DMS153 (cell line): ENCODE measurements at places on chromosomes 16 and 17.

- no peak for DNase-seq
Measured at GRCh38 chr17:27553019-27553511, 77.9 kb upstream of the LGALS9 start.

- no peak for DNase-seq
Measured at GRCh38 chr16:71344315-71344905, 14.1 kb upstream of the CALB2 start.

DNA sequence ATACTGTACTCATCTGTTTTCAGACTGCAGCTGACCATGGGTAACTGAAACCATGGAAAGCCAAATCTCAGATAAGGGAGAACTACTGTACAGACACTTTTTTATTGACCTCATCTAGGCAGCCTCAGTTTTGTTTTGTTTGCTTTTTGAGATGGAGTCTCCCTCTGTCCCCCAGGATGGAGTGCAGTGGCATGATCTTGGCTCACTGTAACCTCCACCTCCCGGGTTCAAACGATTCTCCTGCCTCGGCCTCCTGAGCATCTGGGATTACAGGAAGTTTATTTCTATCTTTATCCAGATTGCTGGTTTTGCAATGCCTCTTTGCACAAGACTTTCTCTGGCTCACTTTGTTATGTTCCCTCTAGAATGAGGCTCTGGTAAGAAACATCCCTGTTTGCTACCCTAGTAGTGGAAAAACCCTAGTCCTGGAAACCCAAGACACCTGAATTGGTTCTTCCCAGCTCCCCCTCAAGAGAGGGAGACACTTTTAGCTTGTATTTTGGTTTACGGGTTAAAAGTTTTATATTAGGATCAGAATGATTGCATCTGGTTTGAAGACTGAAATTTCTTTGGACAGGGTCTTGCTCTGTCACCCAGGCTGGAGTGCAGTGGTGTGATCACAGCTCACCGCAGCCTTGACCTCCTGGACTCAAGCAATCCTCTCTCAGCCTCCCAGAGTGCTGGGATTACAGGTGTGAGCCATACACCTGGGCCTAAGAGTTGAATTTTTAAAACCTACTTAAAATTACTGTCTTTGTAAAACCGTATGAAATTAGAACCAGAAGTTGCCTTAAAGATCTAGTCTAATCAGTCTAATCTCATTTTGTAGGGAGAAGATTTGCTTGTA lies 38.9 kb downstream of the ZNF207 start:
- no peak for DNase-seq

- DNase-seq: peak; percentile 32
Measured at GRCh38 chr17:42920922-42921321, 20.3 kb downstream of the G6PC1 start.

GRCh38 chr17:4142107-4142900 lies 526 bp downstream of the ZZEF1 start:
- no peak for DNase-seq

DNA sequence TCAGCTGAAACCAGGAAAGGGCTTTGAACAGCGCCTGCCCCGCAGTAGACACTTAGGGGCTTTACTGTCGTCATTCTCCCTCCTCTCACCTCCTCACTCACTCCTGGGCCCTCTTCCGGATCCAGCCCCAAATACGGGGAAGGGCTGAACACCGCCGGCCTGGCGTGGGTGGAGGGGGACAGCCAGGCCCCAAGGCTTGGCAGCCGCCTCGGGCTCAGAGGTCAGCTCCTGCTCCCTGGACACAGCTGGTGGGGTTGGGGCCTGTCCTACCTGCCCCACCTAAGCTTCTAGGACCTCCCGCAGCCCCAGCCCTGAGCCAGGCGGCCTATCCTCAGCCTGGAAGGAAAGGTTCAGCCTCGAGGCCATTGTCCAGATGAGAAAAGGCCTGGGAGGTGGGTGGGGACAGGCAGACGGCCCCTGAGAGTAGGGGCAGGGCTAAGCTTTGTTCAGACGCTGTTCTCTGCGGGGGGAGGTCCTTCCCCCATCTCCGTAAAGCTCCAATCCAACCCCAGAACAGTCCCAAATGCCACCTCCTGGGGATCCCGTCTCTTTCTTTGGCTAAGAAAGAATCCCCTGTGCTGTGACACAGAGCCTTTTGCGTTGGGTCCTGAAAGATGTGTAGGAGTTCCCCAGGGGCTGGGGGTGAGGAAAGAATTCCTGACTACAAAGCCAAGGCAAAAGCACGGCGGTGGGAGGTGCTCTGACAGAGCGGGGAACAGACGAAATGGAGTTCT lies 881 bp upstream of the LLGL1 start:
- no peak for DNase-seq

DNA sequence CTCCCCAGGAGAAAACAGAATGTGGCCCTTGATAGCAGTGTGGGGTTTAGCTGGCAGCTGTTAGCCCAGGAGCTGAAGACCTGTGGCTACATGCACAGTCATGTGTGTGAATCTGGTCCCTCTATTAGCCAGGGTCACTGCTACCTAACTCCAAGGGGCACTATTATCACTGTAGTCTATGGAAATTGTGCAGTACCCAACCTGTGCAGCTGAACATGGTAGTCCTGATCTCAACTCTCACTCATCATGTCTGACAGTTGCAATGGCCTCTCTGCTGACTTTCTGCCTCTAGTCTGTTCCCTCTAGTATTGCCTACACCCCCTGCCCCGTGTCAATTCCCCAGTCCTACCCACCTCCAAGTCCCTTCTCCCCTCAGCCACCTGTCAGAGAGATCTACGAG lies 67.4 kb downstream of the RAB11FIP4 start:
- DNase-seq: no peak

GRCh38 chr16:64406770-64407181 lies 715.1 kb downstream of the CDH11 start:
- DNase-seq: no peak

DNA sequence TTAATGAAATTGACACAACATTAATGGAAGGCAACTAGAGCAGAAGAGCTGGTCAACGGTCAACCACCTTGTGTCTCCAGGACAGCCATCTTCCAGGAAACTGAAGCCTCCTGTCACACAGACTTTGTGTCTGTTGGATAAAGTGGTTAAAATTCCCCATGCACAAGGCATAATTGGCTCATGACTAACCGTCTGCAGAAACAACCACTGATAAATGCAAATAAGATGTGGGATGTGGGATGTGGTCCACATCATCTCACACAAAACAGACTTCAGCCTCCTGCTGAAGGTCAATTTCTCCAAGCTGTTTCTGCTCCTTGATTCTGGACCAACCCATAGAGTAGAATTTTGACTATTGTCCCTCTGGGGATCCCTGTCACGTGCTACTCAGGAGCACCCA lies 26.9 kb upstream of the XYLT1 start:
- no peak for DNase-seq

DNA sequence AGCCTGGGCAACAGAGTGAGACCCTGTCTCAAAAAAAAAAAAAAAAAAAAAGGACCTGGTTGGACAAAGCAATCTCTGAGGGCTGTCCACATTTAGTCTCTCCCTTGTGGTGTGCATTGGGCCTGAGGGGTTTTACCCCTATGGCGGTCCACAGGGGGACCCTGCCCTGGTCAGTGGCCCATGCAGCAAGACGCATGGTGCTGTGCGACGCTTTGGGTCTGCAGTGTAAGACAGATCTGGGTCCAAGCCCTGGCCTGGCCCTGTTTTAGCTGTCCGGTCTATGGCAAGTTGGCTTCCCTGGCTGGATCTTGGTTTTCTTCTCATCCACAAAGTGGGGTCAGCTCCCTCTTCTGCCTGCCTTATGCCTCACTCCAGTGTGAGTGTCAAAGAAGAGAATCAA lies 123.2 kb upstream of the NLRP1 start:
- no peak for DNase-seq

DNA sequence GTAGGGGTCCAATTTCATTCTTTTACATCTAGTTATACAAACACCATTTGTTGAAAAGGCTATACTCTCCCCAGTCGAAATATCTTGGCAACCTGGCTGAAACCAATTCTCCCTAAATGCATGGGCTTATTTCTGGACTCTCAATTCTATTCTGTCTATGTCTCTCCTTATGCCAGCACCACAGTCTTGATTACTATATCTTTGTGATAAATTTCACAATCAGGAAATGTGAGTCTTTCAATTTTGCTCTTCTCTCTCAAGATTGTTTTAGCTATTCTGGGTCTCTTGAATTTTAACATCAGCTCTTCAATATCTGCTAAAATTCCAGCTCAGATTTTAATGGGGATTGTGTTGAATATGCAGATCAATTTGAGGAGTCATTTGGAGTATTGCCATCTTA lies 5.9 kb upstream of the TRIM25 start:
- no peak for DNase-seq

- peak; percentile 84 for DNase-seq
Measured at GRCh38 chr17:57408071-57408811, 151.9 kb downstream of the MSI2 start.

DNA sequence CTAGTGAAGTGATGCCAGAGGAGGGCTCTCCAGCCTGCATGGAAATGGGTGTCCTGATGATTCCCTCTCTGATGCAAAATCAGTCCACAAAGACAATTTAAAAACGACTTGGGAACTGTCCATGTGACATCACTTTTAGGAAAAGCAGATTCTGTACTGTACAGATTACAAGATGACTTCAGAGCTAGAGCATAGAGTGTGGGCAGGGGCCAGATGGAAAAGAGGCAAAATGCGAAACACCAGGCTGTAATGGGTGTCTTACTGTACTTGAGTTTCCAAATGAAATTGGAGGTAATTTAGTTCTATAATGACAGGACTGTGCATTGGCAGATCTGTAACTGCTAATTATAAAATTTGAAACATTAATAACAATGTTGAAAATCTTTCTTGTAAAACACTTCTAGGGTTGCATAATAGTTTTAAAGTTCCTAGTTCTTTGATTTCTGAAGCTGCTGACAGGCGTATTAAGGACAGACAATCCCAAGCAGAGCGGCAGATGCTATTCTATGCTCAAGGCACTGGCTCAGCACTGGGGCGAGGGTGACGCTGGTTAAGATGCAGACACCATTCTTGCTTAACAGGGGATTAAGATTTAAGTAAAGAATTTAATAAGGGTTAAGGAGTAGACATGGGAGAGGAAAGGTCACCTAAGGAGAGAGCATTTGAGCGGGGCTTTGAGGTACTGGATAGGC lies 29.6 kb downstream of the OGFOD1 start:
- no peak for DNase-seq

DNA sequence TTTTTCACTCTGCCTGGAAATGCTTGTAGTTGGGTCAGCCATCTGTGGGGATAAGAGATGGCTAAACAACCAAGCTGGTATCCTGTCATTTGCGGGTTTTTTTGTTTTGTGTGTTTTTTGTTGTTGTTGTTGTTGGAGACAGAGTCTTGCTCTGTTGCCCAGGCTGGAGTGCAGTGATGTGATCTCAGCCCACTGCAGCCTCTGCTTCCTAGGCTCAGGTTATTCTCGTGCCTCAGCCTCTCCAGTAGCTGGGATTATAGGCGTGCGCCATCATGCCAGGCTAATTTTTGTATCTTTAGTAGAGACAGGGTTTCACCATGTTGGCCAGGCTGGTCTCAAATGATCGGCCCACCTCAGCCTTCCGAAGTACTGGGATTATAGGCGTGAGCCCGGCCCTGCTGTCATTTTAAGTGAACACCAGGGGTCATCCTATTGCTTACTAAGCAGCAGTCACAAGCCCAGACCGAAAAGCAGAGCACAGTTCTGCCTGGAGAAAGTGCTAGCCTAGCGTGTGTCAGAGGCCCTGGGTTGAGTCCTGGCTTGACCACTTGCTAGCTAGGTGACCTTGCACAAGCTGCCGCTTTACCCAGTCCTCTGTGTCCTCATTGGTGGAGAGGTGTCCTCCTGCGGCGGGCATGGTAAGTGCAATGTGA lies 4.6 kb downstream of the SMCR8 start:
- DNase-seq: no peak

DNA sequence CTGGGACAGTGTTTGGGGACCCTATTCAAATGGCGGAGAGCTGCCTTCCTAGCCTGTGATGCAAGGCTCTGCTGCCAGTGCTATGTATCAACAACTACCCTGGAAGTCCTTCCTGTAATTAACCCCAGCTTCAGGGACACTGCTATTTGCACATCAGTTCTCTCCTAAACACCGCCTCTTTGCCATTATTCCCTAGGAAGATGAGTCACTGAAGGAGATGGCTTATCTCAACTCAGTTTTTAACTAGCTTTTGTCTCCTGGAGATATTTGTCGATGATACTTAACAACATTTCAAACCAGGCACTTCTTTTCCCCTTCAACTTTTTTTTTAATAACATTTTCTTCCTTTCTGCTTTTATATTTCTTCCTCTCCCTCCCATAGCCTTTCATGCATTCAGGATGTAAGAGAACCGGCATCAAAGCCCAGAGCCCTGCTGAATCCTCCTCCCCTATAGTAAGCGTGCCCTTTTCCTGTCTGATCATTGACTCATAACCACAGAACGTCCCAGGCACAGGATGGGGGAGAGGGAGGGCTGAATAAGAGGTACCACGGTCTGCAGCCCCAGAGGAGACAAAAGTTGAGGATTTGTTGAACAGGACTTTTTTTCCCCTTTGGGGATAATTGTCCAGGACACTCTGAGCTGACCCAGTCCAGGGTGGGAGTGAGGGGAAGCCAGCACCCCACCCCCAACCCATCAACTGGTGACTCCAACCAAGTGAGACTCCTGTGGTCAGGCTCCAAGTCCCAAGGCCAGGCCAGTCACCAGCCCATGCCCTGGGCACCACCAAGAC lies 387.8 kb upstream of the SALL1 start:
- DNase-seq: peak; percentile 65

DNA sequence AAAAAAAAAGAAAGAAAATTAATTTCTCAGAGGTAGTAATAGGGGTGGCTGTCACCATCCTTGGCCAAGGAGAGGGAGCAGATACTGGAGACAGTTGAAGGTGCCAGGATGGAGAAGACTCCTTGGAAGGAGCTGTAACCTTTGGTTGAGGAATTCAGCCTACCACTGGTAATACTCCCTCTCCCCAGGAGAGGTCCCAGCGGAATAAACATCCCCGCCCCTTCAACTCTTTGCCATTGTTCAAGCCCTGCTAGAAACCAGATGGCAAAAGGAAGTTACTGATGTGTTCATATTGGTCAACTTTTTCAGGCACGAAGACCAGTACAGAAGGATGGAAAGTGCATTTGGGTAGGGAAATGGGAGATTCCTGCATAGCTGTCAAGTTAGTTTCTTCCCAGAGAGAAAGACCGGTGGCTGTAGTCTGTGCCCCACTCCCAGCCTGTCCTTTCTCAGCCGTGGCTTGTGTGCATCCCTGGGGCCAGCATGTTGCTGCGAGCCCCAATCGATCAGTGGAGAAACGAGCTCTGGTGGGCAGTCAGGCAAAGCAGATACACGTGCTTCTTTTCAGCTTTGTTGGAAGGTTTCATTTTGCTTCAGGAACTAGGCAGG lies 612.1 kb downstream of the MAF start:
- no peak for DNase-seq

DNA sequence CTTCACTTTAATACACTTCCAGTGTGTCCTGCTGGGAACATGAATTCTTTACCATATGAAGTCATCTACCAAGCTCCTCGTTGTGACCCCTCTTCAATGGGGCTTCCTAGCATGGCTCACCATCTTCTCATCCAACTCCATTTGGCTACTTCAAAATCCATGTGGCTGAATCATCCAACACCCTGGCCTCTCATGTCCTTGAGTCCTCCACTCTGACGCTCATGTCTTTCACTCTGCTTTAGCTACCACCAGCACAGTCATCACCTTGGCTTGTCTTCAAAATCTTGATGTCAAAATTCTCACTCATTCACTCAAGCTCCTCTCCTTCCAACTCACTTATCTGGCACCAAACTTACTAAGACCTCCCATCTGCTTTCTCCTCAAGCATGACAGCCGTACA lies 35.8 kb downstream of the AMFR start:
- no peak for DNase-seq

GRCh38 chr17:31696184-31696602 lies 162.9 kb downstream of the COPRS start:
- DNase-seq: no peak

GRCh38 chr16:1942047-1942809 lies 771 bp downstream of the MSRB1 start:
- DNase-seq: no peak
